ENCODE measurements at places on chromosomes 4 and X.

DNA sequence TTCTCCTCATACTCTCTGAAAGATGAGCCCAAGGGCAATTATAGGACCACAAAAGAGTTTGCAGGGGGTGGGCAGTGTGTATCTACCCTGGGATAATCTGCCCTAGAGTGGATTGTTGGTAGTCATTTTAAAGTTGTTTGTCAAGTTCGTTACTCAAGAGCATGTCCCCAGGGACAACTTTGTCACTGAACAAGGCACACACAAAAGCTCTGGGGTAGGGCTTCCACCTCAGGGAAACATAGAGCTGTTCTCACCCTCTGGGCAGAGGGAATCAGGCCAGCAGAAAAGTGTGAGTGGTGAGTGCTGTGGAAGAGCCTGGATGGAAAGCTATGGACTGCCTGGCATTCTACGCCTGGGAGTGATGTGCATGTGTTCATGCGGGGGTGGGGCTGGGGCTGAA, 23.3 kb upstream of the LEF1 start:
- no peak for DNase-seq

DNA sequence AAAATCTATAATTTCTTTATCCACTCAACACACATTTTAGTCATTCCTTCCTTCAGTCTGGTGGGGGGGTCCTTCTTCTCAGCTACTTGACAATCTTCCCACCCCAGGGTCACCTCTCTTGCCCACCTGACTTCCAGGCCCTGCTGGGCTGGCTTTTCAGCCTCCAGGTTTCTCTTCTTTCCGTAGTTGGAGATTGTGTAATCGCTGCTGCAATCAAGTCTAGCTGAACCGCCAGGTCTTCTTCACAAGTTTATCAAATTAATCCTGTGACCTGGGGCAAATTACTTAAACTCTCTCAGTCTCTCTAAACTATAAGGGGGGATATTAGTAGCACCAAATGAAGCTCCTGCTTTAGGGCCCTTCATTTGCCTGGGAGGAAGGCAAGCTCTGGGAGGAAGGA, 102.9 kb upstream of the TNIP3 start:
- DNase-seq, result no peak

- no peak for DNase-seq
These were observed 87.6 kb downstream of the ABLIM2 start for GRCh38 chr4:8070736-8071718.

DNA sequence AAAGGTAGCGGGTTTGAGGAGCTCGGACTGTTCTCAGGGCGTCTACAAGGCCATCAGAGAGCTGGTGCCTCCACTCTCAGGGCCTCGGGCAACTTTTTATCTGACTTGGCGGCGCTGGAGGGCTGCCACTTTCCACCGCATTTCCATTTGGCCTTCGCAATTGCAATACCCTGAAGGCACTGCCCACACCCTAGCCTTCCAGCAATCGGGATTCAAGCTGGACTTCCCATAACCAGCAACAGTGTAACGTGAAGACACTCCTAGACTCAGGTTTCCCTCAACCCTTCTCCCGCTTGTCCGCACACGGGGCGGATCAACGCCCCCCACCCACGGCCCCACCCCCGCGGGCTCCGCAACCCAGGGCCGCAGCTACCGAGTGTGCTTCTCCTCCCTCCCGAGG, 50.2 kb upstream of the BCOR start:
- DNase-seq, result no peak

All from amniotic stem cell (primary cell).